ENCODE measurements at places on chromosomes 11 and 22.
A peak's percentile ranks its signal among the peaks of the same experiment; 100 is the strongest.

DNA sequence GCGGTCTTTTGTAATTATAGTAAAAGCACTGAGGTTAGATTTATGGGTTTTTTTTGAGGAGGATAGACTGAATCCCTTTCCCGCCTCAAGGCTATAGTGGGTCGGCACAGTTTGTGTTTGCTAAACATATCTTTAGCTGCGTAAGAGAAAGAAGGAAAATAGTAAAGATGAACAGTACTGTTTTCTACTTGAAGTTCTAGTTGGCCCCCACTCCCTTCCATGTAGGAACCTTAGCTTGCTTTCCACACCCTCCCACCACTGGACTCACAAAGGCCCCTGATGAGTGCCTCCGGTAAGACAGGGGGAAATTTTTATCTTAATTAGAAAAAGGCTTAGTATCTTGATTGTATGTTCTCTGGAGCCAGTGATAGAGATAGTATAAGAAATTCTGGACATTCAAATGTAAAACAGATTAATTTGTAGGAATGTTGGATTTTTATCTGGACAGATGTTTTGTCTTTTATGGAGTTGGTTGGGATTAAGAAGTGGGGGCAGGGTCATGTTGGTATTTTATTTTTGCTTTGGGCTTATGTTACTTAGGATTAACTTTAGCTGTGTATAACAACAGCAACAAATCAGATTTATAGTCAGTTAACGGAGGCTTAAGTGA, 49.4 kb downstream of the PTPRJ start:
- DNase-seq, result no peak

- no peak for DNase-seq
Measured at GRCh38 chr11:77353131-77353530, 51.6 kb upstream of the GDPD4 start.

DNA sequence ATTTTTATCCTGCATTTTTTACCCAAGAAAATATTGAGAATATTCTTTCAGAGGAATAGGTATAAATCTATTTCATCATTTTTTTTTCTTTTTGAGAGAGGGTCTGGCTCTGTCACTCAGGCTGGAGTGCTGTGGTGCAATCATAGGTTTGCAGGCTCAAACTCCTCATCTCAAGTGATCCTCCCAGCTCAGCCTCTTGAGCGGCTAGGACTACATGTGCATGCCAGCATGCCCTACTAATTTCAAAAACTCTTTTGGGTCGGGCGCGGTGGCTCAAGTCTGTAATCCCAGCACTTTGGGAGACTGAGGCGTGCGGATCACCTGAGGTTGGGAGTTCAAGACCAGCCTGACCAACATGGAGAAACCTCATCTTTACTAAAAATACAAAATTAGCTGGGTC, 20.3 kb upstream of the PTPRJ start:
- no peak for DNase-seq

- DNase-seq, result peak; percentile 75
Measured at GRCh38 chr22:32850591-32851517, 49.3 kb downstream of the TIMP3 start.

DNA sequence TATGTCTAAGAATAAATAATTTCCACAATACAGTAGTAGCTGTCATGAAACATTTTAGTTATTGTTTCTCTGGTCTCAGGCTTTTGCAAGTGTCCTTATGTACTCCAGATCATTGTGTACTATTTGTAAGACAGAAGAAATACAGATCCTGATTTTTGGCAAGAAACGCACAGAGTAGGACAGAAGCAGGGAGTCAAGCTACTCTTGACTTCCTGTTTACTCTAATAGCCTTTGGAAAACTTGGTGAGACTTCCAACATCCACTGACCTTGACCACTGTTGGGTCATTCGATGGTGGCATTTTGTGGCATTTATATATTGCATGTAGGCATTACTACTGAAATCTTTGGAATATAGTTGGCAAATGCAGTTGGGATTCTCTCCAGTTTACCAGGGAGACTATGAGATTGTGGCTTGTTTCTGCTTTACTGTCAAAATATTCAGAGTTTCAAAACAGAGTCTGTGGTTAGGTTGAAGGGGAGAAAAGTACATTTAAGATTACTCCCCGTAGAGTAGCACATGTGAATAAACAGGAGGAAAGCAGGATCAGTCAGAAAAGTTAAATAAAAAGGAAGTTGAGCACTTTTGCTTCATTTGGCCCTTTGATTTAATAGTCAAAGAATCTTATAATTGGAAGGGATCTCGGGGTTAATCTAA, 726.1 kb upstream of the CCDC90B start:
- peak; percentile 11 for DNase-seq

GRCh38 chr11:111417766-111418435, 38.8 kb upstream of the POU2AF1 start:
- peak; percentile 10 for DNase-seq

DNA sequence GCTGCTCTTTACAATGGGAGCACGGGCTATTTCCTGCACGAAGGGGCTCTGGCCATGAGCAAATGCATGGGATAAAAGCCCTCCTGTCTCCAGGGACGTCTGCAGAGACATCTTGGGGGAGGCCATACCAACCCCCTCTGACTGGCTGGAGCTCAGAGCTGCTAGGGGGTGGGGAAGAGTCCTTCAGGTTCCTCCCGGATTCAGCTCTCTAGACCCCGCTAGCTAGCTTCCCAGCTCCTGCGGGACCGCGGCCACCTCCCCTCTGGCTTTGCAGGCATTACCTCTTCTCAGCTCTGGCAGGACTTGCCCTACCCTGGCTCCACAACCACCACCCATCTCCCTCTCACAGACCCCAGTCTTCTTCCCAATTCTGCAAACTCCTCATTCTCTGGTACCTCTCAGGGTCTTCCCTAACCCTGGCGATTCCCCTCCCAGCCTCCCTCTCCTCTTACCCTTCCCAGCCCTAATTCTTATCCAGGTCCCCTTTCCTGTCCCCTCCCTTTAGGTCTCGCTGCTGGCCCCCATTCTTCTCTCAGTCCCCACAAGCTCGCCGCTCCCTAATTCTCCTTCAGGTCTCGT, 802 bp downstream of the SYT13 start:
- DNase-seq, result no peak

- no peak for DNase-seq
Measured at GRCh38 chr11:67057205-67057672, 592 bp downstream of the RHOD start.

GRCh38 chr22:25403284-25403810, 161.1 kb upstream of the GRK3 start:
- no peak for DNase-seq
